Sciatic nerve (tissue), 2 donors: ENCODE measurements at places on chromosomes 1 and 21.

GRCh38 chr1:240109130-240109529 is 17.4 kb downstream of the FMN2 start:
- DNase-seq, result no peak

GRCh38 chr21:46003575-46004007 is 22.0 kb downstream of the COL6A1 start:
- no peak for DNase-seq

GRCh38 chr1:103576065-103576464 is 4.7 kb downstream of the AMY2B start:
- DNase-seq, result no peak

DNA sequence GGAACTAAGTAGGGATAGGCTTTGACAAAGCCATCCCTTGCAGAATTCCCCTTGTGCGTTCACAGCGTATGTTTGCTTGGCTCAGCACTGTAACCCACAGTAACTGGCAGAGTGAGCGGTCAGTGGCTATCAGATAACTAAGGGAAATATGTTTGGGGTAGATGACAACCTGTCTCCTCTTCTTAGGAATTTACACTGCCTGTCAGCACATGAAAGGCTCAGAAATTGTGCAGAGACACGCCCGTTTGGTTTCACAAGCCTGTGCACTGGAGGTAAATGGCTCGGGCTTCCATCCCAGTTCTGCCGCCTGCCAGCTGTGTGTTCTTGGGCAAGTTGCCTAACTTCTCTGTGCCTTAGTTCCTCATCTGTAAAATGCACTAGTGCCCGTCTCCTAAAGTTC is 101.2 kb downstream of the PRDM2 start:
- DNase-seq, result no peak

- DNase-seq, result no peak
Observed at GRCh38 chr1:91781371-91781825, 104.6 kb downstream of the TGFBR3 start.

GRCh38 chr1:197444755-197445154 is 176.7 kb downstream of the CRB1 start:
- no peak for DNase-seq

DNA sequence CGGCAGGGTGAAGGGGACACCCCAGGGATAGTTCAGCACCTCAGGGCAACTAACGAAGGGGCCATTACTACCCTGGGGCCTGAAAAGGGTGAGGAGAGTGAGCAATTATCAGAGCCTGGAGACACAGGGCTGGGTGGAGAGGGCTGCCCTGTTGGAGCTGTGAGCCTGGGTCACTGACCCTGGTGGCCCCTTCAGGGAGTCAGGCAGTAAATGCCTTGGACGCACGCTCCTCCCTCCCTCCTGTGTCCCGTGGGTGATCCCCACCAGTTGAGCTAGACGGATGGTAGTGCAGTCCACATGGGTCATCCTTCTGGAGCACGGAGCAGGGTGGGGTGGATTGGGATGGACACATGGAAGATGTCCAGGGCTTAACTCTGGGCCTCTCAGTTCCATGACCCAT is 305.3 kb downstream of the PTPRU start:
- DNase-seq, result peak; percentile 5

- no peak for DNase-seq
Observed at GRCh38 chr1:158179301-158180041, 1.2 kb upstream of the CD1D start.

GRCh38 chr1:110370827-110371226 is 20.0 kb downstream of the SLC16A4 start:
- DNase-seq, result no peak

DNA sequence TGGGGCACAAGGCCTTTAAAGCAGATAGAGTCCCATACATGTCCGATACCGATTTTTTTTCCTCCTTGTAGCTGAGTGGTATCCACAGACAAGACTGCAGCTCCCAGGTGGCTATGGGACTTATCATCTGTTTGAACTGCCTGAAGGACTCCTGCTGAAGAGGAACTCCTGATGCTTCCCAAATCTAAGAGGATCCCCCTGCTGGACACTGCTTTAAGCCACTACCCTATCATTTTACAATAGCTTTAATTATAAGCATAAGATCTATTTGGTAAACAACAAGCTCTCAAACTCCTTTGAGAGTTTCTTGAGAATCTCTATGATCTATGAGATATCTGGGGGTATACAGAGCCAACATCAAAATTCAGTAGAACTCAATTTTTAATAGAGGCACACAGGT is 11.7 kb downstream of the NDC1 start:
- DNase-seq, result no peak

- no peak for DNase-seq
Observed at GRCh38 chr1:64348961-64349648, 120.8 kb upstream of the CACHD1 start.

- no peak for DNase-seq
Observed at GRCh38 chr1:53769184-53769583, 30.2 kb upstream of the GLIS1 start.

DNA sequence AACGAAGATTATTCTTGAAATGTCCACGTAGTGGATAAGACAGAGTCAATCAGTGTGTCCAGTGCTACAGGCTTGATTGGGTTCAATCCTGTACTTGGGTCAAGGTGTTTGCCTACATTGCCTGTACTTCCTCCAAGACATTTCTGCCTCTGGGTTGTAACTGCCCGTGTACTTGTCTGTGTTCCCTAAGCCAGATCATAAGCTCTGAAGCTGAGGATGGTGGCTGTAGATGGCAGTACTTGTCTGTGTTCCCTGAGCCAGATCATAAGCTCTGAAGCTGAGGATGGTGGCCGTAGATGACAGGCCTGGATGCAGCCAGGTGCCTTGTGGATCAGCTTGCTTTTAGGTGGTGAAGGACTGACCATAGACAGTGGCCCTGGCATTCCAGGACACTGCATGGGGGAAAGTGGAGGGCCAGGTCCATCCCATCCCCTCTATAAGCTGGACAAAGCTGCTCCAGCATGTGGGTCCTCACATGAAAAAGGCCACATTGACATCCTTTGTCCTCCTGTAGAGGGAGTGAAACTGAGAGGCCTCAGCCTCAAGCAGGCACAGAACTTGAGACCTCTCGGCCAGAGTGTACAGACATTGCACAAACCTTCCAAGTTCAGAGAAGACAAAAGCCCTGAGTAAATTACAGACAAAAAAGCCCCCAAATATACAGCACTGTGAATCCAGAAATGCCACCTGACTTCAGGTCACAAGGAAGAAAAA is 2.0 kb upstream of the SRM start:
- DNase-seq, result no peak

- no peak for DNase-seq
Observed at GRCh38 chr21:25961042-25961441, 209.5 kb downstream of the APP start.

DNA sequence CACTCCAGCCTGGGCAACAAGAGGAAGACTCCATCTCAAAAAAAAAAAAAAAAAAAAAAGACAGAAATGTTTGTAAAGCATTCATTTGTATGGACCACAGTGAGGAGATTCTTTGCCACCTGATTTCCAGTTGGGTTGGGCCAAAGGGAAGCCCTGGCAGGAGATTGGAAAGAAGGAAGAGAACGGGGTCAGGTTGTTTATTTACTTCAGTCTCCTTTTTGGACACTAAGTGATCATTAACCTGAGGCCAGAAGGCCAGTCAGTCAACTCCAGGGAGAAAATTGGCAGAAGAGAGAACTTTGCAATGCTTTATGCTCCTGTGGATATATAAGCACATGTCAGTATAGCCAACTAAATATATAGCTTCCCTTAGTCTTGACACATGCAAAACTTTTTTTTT is 85.9 kb downstream of the NTMT2 start:
- DNase-seq, result no peak

- DNase-seq, result no peak
Observed at GRCh38 chr1:180248731-180249681, 18.9 kb downstream of the LHX4 start.

GRCh38 chr21:37787456-37787855 is 128.8 kb downstream of the KCNJ6 start:
- DNase-seq, result no peak

DNA sequence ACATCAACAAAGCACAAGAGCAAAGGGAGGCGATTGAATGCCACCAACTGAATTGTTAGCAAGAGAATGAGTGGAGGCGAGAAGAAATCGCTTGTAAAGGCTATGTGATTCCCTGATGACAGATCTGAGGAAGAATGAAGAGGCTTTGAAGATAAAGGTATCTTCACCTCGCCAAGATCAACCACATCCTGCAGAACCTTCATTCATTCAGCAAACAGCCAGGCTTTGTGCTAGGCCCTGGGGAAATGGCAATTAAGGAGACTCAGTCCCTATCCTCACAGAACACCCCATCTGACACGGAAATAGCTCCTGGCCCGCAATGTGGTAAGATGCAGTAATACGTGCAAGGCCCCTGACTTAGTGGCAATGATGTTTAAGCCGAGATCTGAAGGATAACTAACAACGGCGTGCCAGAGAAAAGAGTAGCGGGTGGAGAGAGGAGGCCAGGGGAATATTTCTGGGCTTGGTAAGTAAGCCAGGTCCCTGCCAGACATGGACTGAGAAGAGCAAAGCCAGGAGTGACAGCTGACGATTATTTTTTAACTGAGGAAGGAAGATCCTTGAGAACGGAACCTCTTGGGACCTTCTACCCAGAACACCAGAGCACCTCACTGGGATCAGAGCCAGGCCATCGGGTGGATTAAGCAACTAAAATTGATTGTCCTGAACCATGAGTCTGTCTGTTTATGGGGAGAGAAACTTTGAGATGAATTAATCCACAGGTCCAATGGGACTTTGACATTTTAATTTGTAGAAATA is 4.6 kb upstream of the VSIG8 start:
- no peak for DNase-seq

- DNase-seq, result no peak
Observed at GRCh38 chr21:35929901-35930300, 130.4 kb downstream of the SETD4 start.

- DNase-seq, result no peak
Observed at GRCh38 chr1:167761400-167761799, 39.6 kb downstream of the MPZL1 start.

GRCh38 chr1:31828926-31829690 is 13.3 kb upstream of the SPOCD1 start:
- no peak for DNase-seq

DNA sequence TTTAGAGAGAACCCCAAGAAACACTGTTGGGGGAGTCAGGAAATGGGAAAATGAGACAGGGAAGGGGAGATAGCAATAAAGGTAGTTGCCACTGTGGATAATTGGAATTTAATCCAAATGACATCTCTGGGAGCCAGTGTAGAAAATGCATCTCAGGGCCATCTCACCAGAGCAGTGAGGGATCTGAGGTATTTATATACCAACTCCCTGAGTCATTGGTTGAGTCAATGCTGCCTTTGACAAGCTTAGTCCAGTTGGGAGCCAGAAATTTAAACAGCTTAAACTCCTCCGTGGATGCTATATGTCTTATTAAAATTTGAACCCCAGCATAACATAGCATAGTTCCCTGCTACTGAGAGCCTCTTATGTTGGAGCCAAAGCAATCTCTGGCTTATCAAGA is 140.3 kb downstream of the SLC30A10 start:
- no peak for DNase-seq

DNA sequence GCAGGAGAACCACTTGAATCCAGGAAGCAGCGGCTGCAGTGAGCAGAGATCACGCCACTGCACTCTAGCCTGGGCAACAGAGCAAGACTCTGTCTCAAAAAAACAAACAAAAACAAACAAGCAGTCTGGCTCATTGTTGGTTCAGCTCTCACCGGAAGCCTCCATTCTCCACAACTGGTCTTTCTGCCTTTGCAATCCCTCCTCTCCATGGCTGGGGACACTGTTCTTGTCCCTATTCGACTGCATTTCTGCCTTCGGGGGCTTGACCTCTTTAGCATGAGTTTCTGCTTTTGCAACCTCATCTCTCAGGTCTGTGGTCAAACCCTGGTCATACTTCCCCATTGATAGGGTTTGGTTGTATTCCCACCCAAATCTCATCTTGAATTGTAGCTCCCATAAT is 216.3 kb upstream of the NR5A2 start:
- DNase-seq, result no peak

- DNase-seq, result no peak
Observed at GRCh38 chr1:201309416-201309815, 26.1 kb downstream of the PKP1 start.

- no peak for DNase-seq
Observed at GRCh38 chr1:107100331-107100984, 40.4 kb upstream of the NTNG1 start.

DNA sequence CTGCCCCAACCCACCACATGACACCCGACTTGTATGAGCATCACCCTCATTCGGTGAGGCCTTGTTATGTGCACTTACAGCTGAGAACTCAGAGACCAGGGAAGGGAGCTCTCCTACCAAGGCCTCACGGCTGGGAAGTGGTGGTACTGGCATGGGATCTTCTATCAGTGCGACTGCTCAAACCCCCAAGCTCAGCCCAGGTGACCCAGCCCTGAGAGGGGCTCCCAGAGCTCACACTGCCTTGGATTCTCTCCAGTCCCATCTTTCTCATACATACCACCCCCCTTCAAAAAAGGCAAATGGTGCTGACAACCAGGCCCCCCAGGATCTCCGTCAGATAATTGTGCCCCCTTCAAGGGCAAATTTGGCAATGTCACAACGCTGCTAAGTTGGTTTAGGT is 777 bp upstream of the PLA2G2F start:
- DNase-seq, result peak; percentile 28

DNA sequence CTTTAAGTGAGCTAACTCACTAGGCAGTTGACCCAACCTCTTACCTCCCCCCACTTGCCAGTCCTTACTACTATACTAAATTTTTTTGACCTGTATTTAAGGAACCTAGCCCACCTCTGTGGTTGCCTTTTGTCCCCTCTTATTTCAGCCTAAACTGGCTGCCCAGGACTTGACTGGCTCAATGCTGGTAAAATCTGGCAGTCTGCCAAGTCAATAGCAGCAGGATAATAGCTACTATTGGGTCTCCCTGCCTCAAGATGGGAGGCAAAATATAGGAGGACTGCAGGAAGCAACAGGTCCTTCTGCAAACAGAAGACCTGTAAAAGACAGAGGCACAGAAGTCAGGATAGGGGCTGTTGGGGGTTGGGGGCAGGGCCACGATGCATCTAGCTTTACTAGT is 144.2 kb upstream of the POGK start:
- no peak for DNase-seq

- no peak for DNase-seq
Observed at GRCh38 chr1:241022366-241022765, 334.6 kb downstream of the RGS7 start.

- no peak for DNase-seq
Observed at GRCh38 chr1:156994277-156994676, 51.3 kb downstream of the ARHGEF11 start.
